Large intestine (tissue), 12 donors: ENCODE measurements at places on chromosomes 12 and 14. TPM values are rescaled to one million over a fixed set of nuclear protein-coding genes. Genes with fewer than 3 reads are reported as not detected.

PPP2R5E gene
- 22.4 TPM for polyA plus RNA-seq

AQP2 gene
- 0.01 TPM for polyA plus RNA-seq

DNA sequence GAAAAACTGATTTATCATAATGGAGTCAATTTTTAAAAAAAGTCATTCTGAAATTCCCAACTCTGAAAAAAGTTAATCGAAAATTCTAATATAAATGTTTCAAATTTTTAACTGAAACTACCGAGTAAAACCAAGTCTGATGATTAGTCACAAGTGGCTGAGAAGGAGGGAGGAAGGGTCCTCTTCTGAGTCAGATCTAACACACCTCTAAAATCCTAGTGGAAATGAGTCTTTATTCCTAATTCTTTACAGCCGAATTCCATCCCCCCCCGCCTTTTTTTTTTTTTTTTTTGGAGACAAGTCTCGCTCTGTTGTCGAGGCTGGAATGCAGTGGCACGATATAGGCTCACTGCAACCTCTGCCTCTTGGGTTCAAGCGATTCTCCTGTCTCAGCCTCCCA is 37.9 kb downstream of the RAD9B start:
- DNase-seq: no peak

DNA sequence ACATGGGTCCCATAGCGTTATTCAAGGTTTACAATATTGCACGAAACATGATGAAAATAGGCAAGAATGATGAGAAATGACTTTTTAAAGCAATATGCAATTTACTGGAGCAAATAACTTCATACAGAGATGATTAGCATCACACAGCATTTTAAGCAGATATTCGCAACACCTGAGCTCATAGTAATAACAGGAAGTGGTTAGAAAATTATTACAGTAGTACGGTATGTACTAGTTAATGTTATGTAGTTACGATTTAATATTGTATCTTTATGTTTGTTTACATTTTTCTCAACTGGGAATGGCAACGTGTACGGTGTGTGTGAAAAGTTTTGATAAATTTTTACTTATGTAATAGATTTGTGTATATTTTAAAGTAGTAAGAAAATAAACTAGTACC is 102.6 kb downstream of the OSBPL8 start:
- no peak for DNase-seq

- no peak for DNase-seq
Measured at GRCh38 chr14:74583689-74584434, 28.2 kb downstream of the LTBP2 start.
